Right renal cortex interstitium (tissue), 3 donors: ENCODE measurements at places on chromosomes 3 and 15. TPM values are rescaled to one million over a fixed set of nuclear protein-coding genes. Genes with fewer than 3 reads are reported as not detected.

ZNF280D gene
- polyA plus RNA-seq: 44.5 TPM

DHX36 gene
- 81.0 TPM for polyA plus RNA-seq

PAQR5 gene
- 33.8 TPM for polyA plus RNA-seq

TMEM207 gene
- 22.3 TPM for polyA plus RNA-seq

FRMD5 gene
- 0.90 TPM for polyA plus RNA-seq

TMPRSS7 gene
- not detected for polyA plus RNA-seq

MKRN2OS gene
- 1.0 TPM for polyA plus RNA-seq

LSAMP gene
- 12.8 TPM for polyA plus RNA-seq
